ENCODE measurements at places on chromosomes 1 and 21. TPM values are rescaled to one million over a fixed set of nuclear protein-coding genes. Genes with fewer than 3 reads are reported as not detected.
A peak's percentile ranks its signal among the peaks of the same experiment; 100 is the strongest.

The FALEC gene
- not detected for total RNA-seq

The TNFRSF4 gene
- 9.1 TPM for total RNA-seq

The CNTN2 gene
- total RNA-seq: not detected

The TINAGL1 gene
- 215 TPM for total RNA-seq

GRCh38 chr1:82441402-82441801, 640.7 kb downstream of the ADGRL2 start:
- DNase-seq: no peak

DNA sequence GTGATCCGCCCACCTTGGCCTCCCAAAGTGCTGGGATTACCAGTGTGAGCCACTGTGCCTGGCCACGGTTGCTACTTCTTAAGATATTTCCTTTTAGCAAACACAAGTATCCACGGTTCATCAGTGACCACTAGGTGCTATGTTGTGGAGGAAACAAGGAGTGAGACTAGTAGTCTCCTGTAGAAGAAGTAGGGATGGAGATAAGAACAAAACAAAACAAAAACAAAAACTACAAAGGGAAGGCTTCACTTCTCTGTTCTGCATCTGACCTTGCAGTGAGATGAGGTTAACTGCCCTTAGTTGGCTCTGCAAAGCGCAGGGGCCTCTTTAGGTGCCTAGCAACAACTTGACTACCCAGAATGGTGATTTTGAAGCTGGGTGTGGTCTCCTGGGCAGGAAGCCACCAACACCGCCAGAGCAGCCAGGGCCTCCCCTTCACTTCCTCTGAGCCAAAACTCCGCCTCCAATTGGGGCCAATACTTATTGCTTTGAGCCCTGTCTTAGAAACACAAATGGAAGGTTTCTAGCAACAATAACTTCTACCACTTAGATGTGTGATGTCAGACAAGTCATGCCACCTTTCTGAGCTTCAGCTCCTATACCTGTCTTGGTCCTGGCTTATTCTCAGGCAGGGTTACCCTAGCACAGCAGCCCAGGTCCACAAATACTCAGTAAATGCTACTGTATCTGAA, 12.8 kb upstream of the CDC42 start:
- DNase-seq: peak; percentile 94

- DNase-seq: peak; percentile 62
These were observed 44.9 kb downstream of the EVA1C start for GRCh38 chr21:32457360-32457840.

- no peak for DNase-seq
These were observed 80.9 kb downstream of the BACH1 start for GRCh38 chr21:29379517-29380054.

GRCh38 chr1:93614986-93615581, 66.6 kb downstream of the BCAR3 start:
- peak; percentile 27 for DNase-seq

GRCh38 chr1:11204396-11205190, 15.4 kb downstream of the ANGPTL7 start:
- no peak for DNase-seq

GRCh38 chr1:87404296-87404695, 75.6 kb downstream of the LMO4 start:
- DNase-seq: no peak

DNA sequence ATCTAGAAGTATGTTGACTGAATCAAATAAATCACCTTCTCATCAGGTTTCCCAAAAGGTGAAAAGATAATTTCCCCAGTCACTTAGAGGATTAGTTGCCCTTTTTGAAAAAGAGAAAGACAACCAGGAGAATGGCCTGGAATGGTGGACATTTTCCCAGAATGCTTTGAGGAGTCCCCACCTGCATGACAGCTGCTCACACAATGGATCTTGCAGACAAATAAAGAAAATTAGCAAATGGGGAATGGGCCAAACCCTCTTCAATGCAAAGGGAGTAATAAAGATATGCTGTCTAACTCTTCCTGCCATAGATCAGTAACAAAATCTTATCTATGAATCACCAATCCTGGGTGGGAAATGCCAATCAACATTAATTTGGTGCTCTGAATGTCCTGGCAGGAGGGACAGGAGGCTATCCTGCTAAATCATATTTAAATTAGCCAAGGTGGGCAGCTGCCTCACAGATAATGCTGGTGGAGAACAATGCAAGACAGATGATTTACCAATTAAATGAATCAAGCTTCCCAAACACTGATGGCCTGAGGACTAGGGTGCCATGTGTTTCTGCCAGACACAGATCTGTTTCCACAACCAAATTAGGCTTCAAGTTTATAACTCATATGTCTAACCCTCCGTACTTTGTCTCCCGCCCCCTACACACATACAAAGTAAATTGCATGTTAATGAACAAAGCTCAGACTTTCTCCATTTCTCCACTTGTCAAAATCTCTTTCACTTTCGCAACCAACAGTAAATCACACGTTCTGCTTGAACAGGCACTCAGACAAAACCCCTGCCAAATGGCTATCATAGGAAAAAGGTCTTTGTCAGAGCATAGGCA, 488.0 kb upstream of the PLXNA2 start:
- no peak for DNase-seq
